ENCODE measurements at places on chromosomes 2 and 18. TPM values are rescaled to one million over a fixed set of nuclear protein-coding genes. Genes with fewer than 3 reads are reported as not detected.

DNA sequence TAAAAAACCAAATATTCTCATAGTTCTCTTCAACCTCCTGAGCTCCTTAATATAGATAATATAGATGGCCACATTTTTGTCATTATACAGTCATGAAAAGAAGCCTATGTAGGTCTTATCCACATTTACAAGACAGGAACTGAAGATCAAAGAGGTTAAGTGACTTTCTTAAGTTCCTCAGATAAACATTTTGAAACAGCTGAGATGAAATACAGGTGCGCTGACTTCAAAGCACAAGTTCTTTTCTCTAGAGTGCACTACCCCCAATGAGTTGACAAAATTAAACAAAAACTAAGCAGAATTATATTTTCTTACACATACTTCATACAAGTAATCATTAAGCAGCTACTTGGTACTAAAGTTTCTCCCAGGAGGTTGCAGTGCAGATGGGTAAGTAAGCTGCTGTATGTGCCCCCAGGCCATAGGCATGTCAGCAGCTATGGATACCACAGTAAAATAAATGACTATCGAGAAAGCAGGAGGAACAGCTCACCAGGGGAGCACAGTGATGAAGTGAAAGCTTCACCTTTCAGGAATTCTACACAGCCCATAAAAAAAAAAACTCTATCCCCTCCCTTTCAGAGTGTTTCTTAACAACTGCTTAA is 199.8 kb downstream of the DPP10 start:
- no peak for DNase-seq

GRCh38 chr2:5694306-5694705 is 2.1 kb downstream of the SOX11 start:
- no peak for DNase-seq

DNA sequence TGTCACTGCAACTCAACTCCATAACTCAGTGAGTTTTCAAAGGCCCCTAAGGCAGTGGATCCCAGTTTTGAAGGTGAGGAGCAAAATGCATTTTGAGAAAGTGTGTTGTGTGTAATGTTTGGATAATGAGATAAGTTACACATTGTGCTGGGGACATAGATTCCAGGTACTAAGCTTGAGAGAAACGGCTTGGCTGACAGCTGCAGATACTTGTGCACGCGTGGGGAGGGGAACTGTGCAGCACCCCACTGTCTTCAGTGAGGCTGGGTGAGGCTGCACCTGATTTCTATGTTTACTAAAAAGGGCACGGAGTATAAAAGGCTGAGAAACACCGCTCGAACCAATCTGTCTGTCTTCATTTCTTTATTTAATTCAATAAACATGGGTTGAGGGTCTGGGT is 254.0 kb upstream of the COPS8 start:
- no peak for DNase-seq

DNA sequence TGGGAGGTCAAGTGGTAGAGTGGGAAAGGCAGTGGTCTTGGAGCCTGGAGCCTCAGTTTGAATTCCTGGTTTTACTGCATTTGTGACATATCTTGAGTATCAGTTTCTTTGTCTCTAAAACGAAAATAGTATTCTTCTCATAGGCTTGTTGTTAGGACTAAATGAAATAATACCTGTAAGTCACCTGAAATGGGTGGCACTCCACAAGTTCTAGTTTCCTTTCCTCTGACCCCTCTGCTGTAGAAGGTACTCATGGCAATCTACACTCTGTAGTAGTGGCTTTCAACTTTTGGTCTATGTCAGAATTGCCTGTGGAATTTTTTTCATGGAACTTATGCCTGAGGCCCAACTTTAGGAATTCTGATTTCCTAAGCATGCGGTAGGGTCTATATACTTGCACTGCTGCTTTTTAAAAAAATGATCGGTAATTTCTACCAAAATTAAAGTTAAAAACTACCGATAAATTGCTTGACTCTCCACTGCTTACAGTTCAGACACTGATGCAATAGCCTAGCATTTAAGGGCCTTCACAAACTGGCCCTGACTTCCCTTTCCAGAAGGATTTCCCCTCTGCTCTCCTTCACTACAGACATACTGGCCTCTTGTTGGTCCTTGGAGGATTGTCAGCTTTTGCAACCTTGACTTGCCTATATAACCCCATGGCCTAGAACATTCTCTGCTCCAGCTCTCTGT is 47.2 kb downstream of the PLEK start:
- DNase-seq, result no peak

- DNase-seq, result no peak
These were observed 33.9 kb downstream of the MTA3 start for GRCh38 chr2:42602218-42602875.

GRCh38 chr2:218444692-218445357 is 25.9 kb downstream of the VIL1 start:
- peak; percentile 80 for DNase-seq

DNA sequence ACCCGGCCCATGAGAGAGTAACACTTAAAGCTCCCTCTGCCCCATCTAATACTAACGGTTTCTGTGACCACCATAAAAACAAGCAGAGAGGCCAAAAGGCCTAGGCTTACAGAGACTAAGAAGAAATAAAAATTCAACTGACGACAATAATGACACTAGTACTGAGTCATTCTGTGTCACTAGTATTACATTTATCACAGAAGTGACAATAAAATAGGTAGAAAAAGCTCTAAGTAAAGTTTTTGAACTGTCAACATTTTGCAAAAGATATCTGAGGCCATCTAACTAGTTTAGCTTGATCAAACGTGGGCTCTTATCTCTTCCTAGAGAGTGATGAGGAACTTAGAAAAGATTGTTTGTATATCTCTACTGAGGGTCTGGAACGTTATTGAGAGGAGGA is 35.6 kb downstream of the AP1S3 start:
- DNase-seq, result no peak

GRCh38 chr2:27408601-27409320 is 630 bp downstream of the PPM1G start:
- DNase-seq, result peak; percentile 36

DNA sequence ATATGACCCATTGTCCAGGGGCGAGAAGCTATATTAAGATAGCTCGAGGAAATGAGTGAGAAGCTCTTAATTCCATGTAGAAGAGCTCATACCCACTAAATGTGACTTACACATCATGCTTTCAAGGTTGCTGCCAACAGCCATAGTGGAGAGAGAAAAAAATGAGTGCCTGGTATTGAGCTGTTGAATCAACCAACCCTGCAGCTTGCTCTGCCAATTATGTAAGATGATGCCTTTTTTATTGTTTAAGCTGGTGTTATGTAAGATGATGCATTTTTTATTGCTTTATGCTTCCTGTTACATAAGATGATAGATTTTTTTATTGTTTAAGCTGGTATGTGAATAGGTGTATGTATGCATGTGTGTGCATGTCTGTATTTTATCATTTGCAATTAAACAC is 228.2 kb downstream of the CCDC178 start:
- no peak for DNase-seq

TUBA3D gene
- not detected for total RNA-seq

- DNase-seq, result no peak
These were observed 159.2 kb downstream of the GALNT3 start for GRCh38 chr2:165634855-165635254.

- DNase-seq, result no peak
These were observed 45.1 kb downstream of the HS6ST1 start for GRCh38 chr2:128273469-128274081.

MRPS9 gene
- total RNA-seq, result 33.4 TPM

DNA sequence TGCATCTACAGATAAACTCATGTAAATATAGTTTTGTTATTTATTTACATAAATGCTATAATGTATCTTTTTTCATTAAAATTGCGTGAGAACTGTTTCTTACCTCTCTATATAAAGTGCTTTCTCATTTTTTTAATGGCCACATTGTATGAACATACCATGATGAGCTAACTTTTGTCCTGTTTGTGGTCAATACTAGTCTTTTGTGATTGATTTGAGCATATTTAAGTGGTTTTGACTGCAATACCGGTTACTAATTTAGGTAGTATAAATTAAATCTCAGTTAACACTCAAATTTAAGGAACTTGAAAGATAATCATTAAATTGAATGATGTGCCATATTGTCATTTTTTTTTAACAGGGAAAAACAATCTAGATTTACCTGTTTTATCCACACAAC is 108.2 kb downstream of the HAUS1 start:
- no peak for DNase-seq

DNA sequence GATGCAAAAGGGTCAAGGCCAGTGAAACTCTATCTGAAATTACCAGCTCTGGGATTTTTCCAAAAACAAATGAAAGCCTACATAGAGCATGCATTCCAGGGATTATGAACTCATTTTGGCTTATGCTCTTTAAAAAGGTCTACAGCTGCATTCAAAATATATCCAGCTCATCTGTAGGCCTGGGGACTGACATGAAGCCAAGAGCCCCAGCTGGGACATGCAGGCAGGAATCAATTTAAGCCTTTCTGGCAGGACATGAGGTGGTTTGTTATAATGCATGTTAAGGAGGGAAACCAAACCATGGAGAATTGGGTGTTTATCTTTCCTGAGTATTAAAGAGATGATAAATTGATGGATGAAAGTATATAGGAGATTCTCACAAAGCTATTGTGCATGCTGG is 164.5 kb downstream of the RBM43 start:
- no peak for DNase-seq

- peak; percentile 87 for DNase-seq
These were observed 9.9 kb downstream of the NFE2L2 start for GRCh38 chr2:177254433-177255226.

- DNase-seq, result peak; percentile 76
These were observed 27.2 kb upstream of the EML4 start for GRCh38 chr2:42141687-42142546.

- DNase-seq, result no peak
These were observed at the start of gene CELF4 for GRCh38 chr18:37565101-37565976. Gene CELF4 (minus strand): TSS chr18:37565798.

MEP1B gene
- total RNA-seq, result 4.6 TPM

DNA sequence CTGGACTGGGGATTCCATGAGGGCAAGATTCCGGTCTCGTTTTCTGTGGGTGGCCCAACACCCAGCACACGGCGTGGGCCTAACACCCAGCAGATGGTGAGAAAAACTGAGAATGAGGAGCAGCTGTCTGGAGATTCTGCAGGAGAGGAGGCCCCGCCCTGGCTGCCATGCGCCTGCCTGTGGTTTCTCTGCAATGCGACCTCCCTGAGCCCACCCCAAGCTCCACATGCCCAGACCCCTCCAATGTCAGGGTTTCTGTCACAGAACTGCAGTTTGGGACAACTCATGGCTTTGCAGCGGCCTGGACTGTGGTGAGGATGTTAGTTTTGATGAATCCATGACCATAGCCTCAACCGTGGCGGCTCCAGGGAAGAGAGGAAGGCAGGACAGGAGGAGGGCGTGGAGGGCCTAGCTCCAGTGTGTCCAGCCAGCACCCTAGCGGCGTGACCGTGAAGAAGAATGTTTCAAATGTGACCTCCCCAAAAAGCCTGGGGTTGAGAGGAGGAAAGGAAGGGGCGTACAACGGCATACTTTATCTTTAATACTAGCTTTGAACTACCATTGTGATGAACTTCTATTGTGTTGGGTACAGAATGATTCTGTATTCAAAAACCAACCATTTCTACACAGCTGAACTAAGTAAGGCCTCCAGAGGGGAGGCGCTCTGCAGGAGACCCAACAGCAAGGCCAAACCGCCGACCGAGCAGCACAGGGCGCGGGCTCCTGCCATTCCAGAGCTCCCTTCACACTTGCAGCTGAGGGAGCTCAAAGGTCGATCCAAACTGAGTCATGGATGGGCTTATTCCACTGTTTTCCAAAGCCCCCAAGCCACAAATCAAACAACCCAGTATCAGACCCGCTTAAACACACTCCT is 3.4 kb downstream of the PXDN start:
- DNase-seq, result no peak

MGAT4A gene
- total RNA-seq, result 125 TPM

GRCh38 chr2:100240386-100240785 is 81.9 kb downstream of the LONRF2 start:
- DNase-seq, result no peak

- no peak for DNase-seq
These were observed 234.6 kb upstream of the SIX3 start for GRCh38 chr2:44706681-44707553.

- no peak for DNase-seq
These were observed 270.3 kb upstream of the PARD3B start for GRCh38 chr2:204274991-204275390.

- DNase-seq, result no peak
These were observed 80.3 kb downstream of the TSHZ1 start for GRCh38 chr18:75290737-75291358.

KIDINS220 gene
- 37.1 TPM for total RNA-seq

DNA sequence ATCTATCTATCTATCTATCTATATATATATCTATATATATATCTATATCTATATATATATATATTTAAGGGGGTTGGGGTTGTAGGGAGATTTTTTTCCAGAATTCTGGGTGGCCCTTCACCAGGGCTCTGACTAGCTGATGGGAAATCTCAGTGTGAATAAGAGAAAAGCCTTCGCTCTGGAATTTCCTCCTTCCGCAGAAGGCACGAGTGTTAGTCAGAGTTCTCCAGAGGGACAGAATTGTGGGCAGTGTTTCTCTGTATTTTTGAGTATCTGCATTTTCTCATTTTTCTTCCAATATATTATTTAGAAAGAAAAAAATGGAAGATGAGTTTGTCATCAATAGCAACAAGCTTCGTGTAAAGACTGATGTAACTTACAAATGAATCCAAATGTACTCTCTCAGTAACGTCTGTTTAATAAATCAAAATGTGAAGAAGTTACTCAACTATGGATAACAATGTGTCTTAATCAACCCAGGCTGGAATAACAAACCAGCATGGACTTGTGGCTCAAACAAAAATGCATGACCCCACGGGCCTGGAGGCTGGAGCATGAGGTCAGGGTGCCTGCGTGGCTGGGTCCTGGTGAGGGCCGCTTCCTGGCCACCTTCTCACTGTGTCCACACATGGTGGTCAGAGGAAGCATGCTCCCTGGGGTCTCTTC is 10.6 kb upstream of the SNTG2 start:
- DNase-seq, result no peak

DNA sequence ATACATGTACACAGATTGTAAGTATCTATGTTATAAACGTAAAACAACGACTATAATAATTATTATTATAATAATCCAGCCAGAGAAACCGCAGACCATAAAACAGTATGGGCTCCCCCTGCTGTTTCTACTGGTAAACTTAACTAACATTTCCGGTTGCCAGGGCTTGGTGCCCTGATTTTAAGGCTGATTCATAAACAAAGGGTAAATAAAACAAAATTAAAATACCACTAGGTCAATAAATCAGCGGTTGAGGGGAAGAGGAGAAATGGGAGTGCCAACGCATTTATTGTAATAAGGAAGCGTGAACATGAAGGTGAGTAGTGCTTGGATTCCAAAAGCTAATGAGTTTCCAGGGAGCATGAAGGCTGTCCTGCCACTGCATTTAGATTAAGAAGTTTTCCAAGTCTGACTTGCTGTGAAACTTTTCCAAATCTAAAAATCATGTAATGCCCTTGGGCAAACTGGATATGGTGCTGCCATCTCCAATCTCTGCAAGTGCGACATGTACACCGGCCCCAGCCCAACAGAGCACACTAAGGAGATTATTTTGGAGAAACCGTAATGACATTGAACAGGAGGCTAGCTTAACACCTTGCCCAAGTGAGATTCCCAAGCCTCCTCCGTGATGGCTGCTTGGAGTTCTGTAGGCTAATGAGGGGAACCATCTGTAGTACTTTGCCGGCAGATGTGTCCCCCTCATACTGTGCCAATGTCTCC is 50.7 kb upstream of the HNRNPA3 start:
- no peak for DNase-seq

- no peak for DNase-seq
These were observed 107.5 kb upstream of the CELF4 start for GRCh38 chr18:37672932-37673595.

Data from colonic mucosa (tissue), 4 donors.